MG63 (cell line): ENCODE measurements at places on chromosomes 5 and 9. TPM values are rescaled to one million over a fixed set of nuclear protein-coding genes. Genes with fewer than 3 reads are reported as not detected.

The GABRA6 gene
- total RNA-seq, result not detected in 2 replicates

The FBP2 gene
- not detected in 2 replicates for total RNA-seq

The IFNA13 gene
- not detected in 2 replicates for total RNA-seq

The PCDH12 gene
- total RNA-seq, result 8.4 TPM in 1 of 2 replicates, not detected in the other

GRCh38 chr5:15283076-15283475, 216.9 kb upstream of the FBXL7 start:
- no peak for DNase-seq

GRCh38 chr5:54324651-54325271, 14.4 kb upstream of the ARL15 start:
- no peak for DNase-seq

- DNase-seq, result no peak
Measured at GRCh38 chr9:88421348-88421747, 33.1 kb downstream of the SPIN1 start.

- no peak for DNase-seq
Measured at GRCh38 chr9:97502222-97502983, 937 bp downstream of the TMOD1 start.

DNA sequence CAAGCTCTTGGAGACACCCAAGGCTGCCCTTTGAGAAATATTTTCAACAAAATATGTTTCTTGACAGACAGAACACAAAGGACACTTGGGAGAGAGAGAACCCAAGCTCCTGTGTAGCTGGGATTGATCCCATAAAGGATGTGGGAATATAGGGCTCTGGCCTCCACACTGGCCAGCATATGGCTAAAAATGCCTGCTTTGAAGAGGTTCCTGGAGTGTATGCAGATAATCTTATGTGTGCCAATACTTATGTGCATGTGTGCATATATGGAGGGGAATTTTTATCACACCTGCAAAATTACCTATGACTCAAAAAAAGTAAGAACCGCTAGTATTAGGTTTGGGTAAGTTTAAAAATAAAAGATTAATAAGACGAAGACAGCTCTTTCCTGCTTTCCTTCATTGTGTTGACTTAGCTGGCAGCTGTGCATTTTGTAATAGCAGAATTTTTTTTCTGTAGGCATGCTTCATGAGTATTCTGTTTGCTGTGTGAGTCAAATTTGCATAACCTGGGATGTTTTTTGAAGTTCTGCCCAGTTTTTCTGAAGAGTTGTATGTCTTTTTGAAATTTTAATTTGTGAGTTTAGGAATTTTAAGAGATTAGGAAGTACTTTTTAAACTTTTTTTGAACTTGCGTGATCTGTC, 42.6 kb downstream of the HACD4 start:
- DNase-seq, result no peak

DNA sequence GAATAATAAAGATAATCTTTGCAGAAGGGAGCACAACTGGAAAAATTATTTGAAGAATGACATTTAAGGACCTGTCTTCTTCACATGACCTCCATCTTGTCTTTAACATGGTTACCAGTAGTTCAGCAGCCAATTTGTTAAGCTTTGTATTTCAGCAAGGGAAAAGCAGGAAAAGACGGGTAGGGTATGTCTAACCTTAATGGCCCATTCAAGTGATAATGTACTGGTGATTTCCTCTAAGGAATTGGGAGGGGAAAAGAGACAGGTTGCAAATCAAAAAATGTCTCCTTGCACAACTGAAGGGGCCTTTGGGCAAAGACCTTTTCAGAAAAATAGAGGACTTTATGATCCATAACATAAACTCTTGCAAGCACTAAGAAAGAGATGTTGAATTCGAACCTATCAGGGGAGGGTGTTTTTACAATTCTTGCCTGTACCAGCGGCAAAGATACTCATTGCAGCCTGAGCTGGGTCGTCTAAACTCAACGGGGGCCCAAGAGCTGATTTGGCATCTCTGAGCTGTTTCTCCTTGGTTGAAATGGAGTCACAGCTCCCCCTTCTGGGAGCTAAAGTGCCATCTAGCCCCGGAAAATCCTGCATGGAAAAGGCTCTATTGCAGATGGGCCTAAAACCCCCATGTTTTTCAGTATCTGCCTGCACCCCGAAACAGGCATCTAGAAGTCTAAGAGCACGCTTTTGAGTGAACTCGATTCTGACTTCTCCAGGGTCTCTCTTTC, 3.8 kb downstream of the BRINP1 start:
- peak; percentile 20 for DNase-seq

DNA sequence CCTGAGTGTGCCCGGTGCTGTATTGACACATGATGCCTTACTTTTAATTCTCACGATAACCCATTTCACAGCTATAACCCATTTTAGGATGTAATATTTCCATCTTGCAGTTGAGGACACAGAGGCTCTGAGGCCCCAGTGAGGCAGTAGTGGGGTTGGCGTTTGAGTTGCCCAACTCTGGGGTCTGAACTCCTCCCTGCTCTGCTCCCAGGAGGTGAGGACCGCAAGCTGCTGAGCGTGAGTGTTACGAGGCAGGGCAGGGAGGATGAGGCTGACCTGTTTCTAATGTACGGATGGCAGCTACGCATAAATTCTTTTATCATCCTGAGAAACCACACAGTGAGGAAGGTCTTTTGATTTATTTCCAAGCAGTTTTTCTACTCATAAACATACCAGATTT, 11.4 kb downstream of the LRRC8A start:
- no peak for DNase-seq

DNA sequence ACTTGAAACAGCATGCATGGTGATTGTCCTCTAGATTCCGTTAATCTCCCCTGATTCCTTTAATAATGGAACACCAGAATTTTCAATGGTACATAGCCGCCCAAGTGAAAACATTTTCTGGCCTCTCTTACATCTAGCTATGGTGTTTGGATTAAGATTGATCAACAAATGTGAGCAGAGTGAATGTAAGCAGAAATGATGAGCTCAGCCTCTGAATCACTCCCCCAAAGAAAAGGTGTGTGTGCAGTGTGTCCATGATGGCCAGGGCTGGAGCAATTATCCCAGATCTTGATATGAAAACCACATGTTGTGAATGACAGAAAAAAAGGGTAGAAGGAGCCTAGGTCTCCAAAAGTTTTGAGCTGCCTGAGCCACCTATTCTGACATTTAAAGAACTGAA, 55.3 kb downstream of the OR2K2 start:
- DNase-seq, result no peak

DNA sequence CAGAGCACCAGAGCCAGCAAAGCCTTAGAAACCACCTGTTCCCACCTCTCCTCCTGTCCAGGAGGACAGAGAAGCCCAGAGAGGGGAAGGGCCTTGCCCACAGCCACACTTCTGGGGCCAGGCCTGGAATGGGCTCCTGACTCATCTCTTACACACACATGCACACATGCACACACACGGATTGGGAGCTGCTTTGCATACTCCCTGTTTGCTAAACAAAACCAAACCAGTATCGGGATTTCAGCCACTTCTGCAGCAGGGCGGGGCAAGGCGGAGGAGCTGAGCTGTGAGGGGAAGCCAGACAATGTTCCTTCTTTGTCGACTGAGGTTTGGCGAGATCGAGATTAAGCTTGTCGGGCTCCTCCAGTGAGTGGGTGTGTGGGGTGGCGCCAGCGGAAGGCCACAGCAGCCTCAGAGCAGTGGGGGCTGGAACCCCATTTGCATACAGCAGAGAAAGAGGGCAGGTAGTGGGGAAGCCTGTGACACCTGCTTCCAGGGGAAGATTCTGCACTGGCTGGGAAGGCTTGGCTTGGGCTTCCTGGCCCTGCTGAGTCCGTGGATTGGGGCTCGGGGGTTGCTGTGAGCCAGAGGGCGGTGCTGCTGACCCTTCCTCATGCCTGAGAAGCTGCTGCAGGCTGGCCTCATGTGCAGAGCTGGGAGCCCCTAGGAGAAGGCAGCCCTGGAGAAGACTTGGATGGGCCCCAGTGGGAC, 16.1 kb downstream of the GFI1B start:
- peak; percentile 36 for DNase-seq

DNA sequence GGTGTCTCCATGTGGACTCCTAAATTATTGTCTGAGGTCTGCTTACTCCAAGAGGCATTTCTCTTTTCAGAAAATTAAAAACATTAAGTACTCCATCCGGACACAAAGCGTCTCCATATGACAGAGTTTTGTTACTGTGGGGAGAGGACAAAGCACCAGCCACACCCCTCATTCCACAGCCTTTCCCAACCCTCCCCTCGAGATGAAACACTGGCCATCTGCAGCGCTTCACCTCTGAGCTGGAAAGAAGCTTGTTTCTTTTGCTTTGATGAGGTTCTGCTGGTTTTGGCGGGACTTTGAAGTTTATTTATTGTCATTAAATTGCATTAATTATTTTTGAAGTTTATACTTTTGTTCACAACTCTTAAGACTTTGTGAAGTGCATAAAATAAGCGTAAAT, 27.6 kb upstream of the NKD2 start:
- peak; percentile 54 for DNase-seq

- DNase-seq, result no peak
Measured at GRCh38 chr5:151808451-151809169, 36.9 kb downstream of the G3BP1 start.

DNA sequence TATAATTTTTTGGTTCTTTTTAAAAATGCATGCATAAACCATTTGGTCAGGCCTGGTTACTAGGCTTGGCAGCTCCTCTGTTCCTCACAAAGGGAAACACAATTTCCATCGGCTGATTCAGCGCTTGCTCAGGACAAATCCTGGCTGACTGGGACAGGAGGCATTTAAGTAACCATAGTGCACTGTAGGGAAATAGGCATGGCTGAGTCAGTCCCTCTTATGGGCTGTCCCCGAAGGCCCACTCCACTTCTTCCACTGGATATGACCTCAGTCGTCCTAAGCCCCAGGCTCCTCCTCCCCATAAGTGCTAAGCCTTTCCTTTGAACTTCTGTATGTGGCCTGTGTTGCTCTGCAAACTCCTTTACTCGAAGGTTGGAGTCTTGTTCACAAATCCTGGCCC, 71.2 kb upstream of the GLIS3 start:
- DNase-seq, result peak; percentile 72

DNA sequence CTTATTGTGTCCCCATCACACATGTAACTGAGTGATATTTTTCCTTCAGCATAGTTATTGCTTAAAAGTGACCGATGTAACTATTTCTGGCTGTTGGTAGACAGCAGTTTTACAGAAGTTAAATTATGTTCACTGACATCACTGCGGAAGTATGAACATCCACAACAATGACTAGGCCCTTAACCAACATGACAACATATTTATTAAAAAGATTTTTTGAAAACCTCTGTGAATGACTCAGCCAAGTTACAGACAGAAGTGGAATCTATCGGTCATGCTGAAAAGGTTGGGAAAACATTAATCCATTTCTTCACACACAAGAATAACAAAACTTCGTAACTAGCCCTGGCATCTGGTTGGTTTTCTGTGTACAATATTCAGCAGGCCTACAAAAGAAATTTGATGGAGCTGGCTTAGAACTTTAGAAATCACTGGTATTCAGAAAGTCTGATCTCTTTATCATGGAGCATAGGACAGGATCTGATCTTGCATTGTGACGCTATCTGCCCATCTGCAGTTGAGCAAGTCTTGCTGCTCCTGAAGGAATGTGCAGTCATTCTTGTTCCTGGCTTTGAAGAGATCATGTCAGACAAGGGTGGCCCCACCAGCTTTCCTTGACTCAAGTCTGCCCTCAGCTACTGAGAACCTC, 6.5 kb downstream of the GLIS3 start:
- DNase-seq, result peak; percentile 12

- DNase-seq, result no peak
Measured at GRCh38 chr9:8652255-8652654, 852.7 kb upstream of the DMAC1 start.

DNA sequence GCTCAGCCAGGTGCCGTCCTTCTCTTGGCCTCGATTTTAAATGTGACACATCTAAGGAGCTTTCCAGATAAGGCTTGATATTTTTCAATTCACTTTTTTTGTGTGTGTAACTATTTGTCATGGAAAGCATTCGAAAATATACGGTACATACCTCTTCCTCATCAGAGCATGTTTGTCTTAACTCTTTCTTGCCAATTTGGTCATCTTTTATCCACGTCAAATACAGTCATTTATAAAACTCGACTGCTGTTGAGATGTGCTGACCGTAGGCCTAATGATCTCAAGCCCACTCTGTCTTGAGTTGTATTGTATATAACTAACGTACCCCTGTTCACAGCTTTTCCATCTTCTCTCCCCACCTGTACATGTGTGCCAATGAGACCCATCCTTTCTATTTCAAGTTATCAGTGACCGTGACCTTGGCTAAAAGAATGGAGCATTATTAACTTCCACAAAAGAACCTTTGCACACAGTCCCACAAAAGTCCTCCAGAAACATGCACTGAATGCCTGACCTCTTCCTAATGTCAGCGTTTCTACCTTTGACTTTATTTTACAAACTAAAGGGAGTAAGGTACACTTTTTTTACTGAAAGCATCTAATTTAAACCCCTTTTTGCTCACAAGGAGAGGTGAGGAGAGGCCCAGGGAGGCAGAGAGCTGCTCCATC, 61.6 kb downstream of the IPPK start:
- DNase-seq, result no peak

- no peak for DNase-seq
Measured at GRCh38 chr5:40746703-40747102, 9.1 kb downstream of the TTC33 start.

- no peak for DNase-seq
Measured at GRCh38 chr9:117526674-117527073, 111.8 kb upstream of the ASTN2 start.

- DNase-seq, result peak; percentile 1
Measured at GRCh38 chr5:1005904-1006655, 2.5 kb upstream of the NKD2 start.

DNA sequence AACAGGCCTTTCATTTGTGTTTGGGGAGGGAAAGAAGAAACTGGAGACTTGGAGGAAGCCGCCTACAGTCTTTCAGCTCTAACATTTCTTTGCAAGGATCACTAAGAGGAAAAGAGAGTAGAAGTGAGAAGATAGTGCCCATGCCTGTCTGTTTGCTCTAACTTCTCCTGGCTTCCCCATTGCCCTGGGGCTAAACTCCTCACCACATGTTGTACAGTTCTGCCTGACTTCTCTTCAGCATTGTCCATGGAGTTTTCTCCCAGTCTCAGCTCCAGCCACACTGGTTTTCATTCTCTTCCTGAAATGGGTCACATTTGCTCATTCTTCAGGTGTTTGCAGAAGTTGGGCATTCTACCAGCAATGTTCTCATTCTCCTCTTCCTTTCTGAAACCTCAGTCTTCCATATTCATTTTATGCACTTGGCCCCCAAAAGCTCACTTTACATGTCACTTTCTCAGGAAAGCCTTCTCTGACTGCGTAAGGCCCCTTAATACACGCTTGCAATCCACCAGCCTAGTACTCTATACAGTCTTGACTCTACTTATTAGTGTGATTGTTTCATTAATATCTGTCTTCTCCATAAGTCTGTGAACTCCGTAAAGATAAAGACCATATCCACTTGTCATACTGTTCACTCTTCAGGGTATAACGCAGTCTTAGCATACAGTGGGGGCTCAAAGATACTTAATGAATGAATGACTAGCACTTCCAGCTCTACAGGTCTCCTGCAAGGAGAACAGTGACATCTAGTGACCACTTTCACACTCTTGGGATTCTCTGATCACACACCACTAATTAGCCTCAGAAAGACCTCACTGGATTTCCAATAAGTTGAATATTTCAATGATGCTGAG, 40.2 kb upstream of the TRIM32 start:
- DNase-seq, result no peak

GRCh38 chr9:130294664-130295063, 29.1 kb downstream of the HMCN2 start:
- DNase-seq, result no peak

GRCh38 chr9:2255128-2255527, 240.0 kb downstream of the SMARCA2 start:
- DNase-seq, result no peak

- peak; percentile 73 for DNase-seq
Measured at GRCh38 chr9:98315551-98316060, 60.2 kb upstream of the TBC1D2 start.

GRCh38 chr5:150700246-150700593, 642 bp downstream of the RBM22 start:
- DNase-seq, result no peak

- no peak for DNase-seq
Measured at GRCh38 chr5:35869685-35870277, 13.1 kb downstream of the IL7R start.
